ENCODE measurements at places on chromosomes 1 and 21.

GRCh38 chr21:43578677-43579303 lies 80.5 kb downstream of the HSF2BP start:
- no peak for DNase-seq

DNA sequence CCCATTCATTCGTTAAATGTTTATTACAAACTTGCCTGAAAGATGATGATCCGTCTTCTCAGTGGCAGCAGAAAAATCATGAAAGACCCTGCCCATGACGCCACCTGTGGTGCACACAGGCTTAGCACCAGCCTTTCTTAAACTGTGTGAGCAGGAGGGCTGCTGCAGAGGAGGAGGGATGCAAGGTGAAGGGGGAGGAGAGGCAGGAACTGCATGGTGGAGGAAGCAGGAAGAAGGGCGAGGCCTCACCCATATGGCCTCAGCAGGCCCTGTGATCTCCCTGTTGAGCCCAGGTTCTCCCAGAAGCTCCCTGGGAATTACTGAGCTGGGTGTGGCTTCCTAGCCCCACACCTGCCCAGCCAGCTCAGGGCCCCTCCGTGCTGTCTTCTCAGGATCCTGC lies 25.0 kb upstream of the RD3 start:
- no peak for DNase-seq

GRCh38 chr1:106768077-106768476 lies 288.4 kb upstream of the PRMT6 start:
- no peak for DNase-seq

- DNase-seq = no peak
These were observed 107.6 kb downstream of the CCDC185 start for GRCh38 chr1:223500560-223501425.

DNA sequence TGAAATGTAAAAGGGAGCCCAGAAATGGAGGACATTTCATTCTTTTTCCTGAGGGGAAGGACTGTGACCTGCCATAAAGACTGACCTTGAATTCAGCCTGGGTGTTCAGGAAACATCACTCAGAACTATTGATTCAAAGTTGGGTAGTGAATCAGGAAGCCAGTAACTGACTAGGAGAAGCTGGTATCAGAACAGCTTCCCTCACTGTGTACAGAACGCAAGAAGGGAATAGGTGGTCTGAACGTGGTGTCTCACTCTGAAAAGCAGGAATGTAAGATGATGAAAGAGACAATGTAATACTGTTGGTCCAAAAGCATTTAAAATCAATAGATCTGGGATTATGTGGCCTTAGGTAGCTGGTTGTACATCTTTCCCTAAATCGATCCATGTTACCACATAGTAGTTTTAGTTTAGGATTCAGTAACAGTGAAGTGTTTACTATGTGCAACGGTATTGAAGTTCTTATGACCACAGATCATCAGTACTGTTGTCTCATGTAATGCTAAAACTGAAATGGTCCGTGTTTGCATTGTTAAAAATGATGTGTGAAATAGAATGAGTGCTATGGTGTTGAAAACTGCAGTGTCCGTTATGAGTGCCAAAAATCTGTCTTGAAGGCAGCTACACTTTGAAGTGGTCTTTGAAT lies 2.9 kb downstream of the RGS2 start:
- DNase-seq = no peak

- no peak for DNase-seq
These were observed 62.5 kb downstream of the UBIAD1 start for GRCh38 chr1:11335417-11336056.

DNA sequence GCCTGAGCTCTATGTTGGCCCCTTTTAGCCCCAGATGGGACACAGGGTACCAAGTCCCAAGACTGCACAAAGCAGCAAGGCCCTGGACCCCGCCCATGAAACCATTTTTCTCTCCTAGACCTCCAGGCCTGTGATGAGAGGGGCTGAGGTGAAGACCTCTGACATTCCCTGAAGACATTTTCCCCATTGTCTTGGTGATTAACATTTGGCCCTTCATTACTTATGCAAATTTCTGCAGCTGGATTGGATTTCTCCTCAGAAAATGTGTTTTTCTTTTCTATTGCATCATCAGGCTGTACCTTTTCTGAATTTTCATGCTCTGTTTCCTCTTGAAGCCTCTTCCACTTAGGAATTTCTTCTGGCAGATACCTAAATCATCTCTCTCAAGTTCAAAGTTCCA lies 8.2 kb upstream of the PSMA5 start:
- DNase-seq = no peak

GRCh38 chr1:24966724-24967346 lies 36.8 kb upstream of the RUNX3 start:
- DNase-seq = no peak

GRCh38 chr1:92599184-92599583 lies 112.5 kb upstream of the GFI1 start:
- DNase-seq = no peak

DNA sequence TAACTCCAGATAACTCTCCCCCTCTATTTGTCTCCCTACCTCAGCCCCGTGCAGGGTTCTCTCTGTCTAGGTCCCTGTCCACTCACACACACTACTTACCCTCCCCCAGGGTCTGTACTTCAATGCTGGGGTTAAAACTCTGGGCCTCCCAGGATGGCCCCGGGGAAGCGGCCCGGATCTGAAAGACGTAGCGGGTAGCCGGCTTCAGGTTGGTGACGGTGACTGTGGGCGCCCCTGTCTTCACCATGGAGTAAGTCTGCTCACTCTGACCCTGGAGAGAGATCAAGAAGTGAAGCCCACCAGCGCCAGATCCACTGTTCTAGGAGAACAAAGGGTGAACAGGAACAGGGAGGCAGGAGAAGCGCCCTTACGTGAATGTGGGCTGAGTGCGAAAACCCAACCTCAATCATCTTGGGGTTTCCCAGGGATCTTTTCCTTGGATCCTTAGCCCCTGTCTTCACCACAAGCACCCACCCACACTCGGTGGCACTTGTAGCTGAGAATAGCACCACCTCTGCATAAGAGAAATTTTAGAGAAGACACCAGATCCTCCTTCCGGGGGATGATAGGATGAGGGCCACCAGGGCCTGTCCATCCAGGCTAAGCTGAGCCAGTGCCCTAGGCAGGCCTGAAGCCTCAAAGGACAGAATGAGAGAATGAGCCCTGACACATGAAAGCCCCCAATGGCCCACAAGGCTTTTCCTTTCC lies 33.5 kb downstream of the EPHA10 start:
- no peak for DNase-seq

DNA sequence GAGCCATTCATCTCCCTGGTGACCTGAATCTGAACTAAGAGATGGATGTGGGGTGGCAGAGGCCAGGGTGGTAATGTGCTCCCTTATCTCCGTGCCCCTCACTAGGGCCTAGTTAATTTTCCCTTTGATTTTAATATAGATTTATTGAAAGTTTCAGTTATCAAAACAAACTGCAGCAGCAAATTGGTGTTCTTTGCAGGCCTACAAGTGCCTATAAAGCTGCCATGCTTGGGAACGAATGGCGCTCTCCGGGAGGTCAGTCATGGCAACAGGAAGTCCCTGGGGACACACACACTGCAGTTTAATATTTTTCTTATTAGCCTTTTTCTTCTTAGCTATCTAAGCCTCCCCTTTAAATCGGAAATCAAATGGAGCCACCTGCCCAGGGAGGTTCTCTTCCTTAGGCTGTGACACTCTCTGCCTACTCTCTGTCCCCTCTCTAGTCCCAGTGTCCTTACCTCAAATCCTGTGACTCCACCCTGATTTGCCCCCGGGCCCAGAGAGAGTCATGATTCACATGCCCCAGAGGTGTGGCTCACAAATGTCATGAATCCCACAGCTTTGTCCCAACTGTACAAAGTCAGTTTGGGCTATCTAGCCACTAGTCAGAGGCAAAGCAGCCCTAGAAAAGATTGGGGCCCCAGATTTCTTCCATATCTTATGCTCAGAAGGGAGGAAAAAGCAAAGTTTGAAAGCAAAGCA lies 4.3 kb upstream of the ERI3 start:
- DNase-seq = no peak

- peak; percentile 65 for DNase-seq
These were observed 36.2 kb upstream of the BTG2 start for GRCh38 chr1:203268901-203269653.

DNA sequence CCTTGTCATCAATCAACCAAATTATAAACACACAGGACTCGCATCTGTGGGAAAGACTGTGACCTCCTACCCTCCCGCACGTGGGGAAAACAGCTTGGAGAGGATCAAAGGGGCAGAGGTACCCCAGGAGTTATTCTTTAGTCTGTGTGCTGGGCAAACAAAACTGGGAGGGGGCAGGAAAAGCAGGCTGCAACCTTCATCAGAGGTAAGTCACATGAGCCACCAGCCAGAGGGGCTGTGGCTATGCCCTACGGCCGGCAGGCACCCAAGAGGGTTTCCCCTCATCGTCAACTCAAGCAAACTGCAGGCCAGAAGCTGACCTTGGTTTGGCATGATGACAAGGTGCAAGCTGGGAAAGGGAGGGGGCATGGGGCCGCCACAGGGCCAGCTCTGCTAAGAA lies 12.5 kb downstream of the SMIM12 start:
- no peak for DNase-seq

GRCh38 chr1:21621051-21621450 lies 48.1 kb downstream of the RAP1GAP start:
- DNase-seq = no peak

GRCh38 chr1:119924948-119925898 lies 28.9 kb upstream of the ADAM30 start:
- no peak for DNase-seq

DNA sequence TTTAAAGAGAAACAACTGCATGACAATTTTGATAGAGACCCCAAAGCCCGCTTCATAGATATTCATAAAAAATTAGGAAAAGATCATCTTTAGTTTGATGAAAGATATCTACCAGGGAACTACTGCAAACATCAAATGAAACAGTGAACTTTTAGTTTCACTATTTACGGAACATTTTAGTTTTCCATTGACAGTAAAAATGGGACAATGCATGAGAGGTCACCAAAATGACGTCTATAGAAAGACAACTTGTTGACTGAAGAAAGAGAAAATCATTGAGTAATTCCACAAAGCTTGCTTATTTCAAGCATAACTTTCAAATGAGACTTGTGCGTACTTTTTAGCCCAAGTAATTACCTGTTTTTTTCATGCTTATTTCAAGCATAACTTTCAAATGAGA lies 411.4 kb downstream of the HLX start:
- no peak for DNase-seq

- DNase-seq = no peak
These were observed 27.6 kb downstream of the NIPAL3 start for GRCh38 chr1:24443241-24443656.

- no peak for DNase-seq
These were observed 49.8 kb upstream of the SCAF4 start for GRCh38 chr21:31781737-31782136.

DNA sequence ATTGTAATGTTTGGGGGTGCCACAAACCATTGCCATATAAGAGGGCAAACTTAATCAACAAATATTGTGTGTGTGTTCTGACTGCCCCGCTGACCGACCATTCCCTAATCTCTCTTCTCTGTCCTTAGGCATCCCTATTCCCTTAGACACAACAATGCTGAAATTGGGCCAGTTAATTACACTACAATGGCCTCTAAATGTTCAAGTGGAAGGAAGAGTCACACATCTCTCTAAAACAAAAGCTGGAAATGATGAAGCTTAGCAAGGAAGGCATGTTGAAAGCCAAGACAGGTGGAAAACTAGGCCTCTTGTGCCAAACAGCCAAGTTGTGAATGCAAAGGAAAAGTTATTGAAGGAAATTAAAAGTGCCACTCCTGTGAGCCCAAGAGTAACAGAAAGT lies 30.2 kb downstream of the LTN1 start:
- DNase-seq = no peak

DNA sequence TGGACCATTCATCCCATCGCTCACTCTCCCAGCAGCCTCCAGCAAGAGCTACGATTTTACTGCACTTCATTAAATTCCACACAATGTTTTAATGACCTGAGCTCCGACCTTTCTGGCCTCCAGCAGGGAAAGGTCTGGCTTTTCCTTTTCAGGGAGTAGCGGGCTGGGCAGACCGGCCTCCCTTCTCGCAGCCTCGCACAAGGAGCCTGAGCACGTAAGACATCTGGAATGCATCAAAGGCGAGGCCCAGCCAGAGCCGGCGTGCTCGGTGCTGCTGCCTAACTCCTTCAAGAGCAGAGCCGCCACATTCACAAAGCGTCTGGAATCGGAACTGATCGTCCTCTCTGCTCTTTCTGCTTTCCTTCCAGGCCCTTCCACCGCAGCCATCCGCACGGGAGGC lies 32.5 kb upstream of the FHAD1 start:
- no peak for DNase-seq

- no peak for DNase-seq
These were observed 248.6 kb downstream of the OLFM3 start for GRCh38 chr1:101748077-101748476.

GRCh38 chr21:31257265-31257664 lies 86.8 kb downstream of the TIAM1 start:
- no peak for DNase-seq

- DNase-seq = no peak
These were observed 374.0 kb downstream of the NEGR1 start for GRCh38 chr1:71908303-71908702.

DNA sequence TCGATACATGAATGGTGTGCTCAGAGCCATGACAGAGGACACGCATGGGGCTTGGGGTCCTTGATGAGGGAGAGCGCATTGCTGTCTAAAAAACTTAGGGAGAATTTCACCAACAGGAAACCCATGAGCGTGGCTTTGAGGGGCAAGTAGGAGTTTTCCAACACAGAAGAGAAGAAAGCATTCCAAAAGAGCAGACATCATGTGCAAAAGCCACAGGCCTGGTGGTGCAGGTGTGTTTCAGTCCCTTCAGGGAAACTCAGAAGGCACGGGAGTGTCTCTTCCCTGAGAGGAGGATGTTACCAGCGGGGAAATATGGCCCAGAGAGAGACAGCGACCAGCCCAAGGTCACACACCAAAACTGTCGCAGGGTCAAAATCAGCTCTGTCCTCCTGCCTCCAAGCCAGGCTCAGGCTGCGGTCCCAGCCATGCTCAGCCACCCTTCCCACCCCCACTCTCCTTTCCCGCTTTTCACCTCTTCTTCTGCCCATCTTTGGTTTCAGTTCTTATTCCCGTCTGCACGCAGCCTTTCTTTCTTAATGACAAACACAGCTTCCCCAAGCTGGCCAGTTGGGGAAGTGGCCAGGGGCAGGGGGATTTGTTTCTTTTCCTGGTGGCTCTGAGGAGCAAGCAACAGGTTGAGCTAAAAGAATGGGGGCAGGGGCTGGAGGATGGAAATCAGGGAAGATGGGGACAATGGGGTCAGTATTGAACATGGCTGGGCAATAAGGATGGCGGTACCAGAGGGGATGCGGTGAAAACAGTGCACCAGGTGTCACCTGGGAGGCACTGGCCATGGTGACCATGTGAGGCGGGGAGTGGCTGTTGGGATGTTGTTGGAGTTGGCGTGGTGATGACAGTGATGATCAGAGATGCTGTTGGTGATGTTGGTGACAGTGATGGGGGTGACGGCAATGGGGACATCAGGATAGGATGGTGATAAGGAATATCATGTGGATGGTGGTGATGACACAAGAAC lies 10.3 kb downstream of the LAPTM5 start:
- no peak for DNase-seq

GRCh38 chr1:219837274-219837993 lies 90.9 kb downstream of the SLC30A10 start:
- peak; percentile 37 for DNase-seq

- DNase-seq = no peak
These were observed 6.9 kb upstream of the EFNA3 start for GRCh38 chr1:155071701-155072100.

GRCh38 chr1:115067161-115067859 lies 22.0 kb downstream of the TSPAN2 start:
- no peak for DNase-seq

- DNase-seq = no peak
These were observed 84.8 kb upstream of the GNG4 start for GRCh38 chr1:235734335-235734734.

- no peak for DNase-seq
These were observed 132.7 kb upstream of the IPO9 start for GRCh38 chr1:201696217-201696761.

GRCh38 chr1:240824238-240824637 lies 212.3 kb upstream of the GREM2 start:
- DNase-seq = no peak

All from NCI-H1436 treated with DMSO at 0.1 percent for 48 hours (cell line).